ENCODE measurements at places on chromosomes 2 and 18.

DNA sequence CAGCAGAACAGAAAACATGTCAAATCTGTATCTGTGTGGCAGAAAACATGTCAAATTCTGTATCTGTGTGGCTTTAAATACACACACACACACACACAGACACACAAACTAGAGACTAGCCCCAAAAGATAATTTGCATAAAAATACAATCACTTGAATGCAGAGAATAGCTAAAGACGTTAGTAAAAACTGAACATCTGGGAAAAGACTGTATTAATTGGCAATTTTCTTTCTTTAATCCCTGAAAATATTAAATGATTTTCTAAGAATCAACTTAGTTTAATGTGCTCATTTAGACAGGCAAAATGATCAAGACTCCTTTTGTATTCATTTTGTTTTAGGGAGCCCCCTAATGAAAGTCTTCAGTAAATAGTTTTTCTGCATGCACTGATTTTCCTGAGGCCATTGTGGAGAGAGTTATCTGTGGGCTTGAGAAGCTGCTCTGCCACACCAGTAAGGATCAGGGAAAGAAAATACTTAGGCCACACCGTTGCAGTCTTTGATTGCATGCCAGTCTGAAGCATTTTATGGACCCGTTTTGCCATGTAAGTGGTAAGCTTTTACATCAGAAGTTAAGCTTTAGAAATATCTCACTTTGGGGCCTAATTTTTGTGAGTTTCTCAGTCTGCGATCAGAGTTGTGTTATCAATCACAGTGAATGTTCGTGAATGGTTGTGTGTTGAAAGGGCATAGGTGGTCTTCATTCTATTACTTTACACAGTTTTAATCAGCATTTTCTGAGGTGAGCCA lies 2.2 kb downstream of the SPATS2L start:
- DNase-seq = no peak

DNA sequence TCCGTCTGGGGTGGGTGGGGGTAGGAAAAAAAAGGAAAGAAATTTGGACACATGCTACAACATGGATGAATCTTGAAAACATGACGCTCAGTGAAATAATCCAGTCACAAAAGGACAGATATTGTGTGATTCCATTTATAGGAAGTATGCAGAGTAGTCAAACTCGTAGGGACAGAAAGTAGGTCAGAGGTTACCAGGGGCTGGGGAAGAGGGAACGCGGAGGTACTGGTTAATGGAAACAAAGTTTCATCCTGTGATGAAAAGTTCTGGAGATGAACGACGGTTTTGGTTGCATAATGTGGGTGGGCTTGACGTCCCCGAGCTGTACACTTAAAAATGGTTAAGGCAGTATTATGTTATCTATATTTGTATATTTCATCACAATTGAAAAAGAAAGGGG lies 4.5 kb upstream of the SFTPB start:
- DNase-seq = no peak

- DNase-seq = no peak
Measured at GRCh38 chr2:168831662-168832061, 29.2 kb downstream of the NOSTRIN start.

DNA sequence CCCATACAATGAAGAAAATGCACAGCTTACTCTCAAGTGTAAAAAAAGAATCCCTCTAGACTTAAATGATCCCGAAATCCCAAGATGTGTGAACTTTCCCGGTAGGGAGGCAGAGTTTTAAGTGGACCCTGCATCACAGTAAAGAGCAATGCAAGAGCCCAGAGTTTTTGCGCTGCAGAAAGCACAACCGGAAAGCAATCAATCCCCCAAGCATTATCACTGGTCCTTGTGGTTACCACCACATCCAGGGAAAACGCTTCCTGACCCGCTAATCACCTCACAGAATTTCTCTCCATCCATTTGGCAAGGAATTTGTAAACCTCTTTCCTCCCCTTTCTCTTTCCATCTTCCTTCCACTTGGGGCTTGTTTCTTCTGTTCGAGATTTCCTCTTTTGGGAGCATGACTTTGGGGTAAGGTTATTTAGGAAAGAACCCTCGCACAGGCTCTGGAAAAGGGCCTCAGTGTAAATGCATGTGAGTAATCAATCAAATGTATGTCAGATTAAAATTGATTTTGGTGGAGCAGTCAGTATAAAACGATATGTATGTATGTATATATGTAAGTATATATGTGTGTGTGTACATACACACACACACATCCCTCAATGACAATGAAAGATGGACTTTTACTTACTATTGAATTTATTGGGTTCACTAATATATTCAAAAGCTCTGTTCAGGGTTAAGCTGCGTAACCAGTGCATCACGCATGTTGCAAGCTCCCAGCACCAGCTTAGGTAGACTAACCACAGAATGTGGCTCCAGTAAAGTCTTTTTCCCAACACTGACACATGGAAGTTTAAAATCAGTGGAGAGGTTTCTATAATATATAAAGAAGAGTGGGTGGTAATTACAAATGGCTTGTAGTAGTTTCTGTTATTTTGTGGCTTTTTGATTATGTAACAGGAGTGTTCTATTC lies 1.6 kb downstream of the PLCL1 start:
- DNase-seq = no peak

- DNase-seq = no peak
Measured at GRCh38 chr2:99150706-99151105, 4.0 kb downstream of the TSGA10 start.

DNA sequence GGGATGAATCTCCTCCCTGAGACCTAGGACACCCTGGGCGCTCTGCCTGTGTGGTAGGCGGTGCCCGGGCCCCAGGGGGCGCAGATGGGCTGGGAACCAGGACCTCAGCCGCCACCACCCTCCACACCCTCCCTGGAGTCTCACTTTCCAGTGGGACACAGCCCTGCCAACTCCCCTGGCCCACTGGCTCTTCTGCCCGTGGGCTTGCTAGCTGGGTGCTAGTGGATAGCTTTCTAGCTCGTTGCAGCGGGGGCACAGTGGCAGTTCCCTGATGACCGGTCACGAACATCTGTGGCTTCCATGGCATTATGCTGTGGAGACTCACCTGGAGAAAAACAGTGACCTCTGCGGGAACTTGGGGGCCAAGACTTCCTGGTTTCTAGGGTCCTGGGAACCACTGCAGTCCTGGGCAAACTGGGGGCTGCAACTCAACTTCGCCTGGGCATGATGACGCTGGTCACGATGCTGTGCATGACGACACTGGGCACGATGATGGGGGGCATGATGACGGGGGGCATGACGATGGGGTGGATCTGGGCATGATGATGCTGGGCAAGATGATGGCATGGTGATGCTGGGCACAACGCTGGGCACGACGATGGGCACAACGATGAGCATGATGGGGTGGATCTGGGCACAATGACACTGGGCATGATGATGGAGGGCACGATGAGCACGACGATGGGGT lies 31.0 kb upstream of the ALLC start:
- DNase-seq = no peak

- no peak for DNase-seq
Measured at GRCh38 chr2:178747767-178748166, 59.5 kb downstream of the TTN start.
